ENCODE measurements at places on chromosomes 11 and 22. TPM values are rescaled to one million over a fixed set of nuclear protein-coding genes. Genes with fewer than 3 reads are reported as not detected.

The NNMT gene
- total RNA-seq = 394 TPM

The TEX12 gene
- total RNA-seq = not detected

DNA sequence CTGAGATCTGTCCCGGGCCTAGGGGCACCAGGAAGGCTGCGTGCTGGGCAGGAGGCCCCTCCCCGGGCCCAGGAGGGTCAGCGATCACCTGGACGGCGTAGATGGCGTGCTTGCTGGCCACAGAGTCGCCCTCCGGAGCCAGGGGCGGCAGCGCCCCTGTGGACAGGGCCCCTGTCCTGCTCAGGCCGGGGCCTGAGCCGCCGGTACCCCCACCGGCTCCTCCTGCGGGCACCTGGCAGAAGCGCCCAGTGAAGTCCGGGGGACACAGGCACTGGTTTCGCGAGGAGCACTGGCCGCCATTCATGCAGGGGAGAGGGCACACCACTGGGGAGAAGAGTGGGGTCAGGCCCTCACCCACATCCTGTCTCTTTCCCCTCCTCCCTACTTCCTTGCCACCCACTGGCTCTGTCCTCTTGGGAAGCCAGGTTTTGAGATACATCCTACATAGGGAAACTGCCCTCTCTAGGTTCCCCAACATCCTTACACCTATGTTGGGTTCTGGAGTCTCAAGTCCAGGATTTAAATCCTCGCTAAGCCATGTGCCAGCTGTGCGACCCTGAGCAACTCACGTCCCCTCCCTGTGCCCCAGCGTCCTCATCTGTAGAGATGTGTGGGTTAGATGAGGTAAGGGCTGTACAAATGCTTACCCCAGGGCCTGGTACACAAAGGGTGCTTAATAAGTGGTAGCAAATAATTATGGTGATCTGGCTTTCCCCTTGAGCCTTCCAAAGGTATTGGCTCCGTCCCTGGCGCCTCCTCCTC is 3.9 kb downstream of the LTBP3 start:
- H3K27me3 ChIP-seq = no peaks in the 10 kb centered on the region
- H3K27ac ChIP-seq = no peak overlapping the region
- peaks cover 11% of the 10 kb centered on the region for H3K36me3 ChIP-seq
- H3K4me3 ChIP-seq = no peak overlapping the region

- H3K27ac ChIP-seq = no peak overlapping the region
- DNase-seq = no peak
- no peak overlapping the region for H3K4me3 ChIP-seq
These were observed 8.1 kb downstream of the APIP start for GRCh38 chr11:34907934-34908593.

- no peaks in the 10 kb centered on the region for H3K27me3 ChIP-seq
- DNase-seq = no peak
- no peak overlapping the region for H3K27ac ChIP-seq
- H3K36me3 ChIP-seq = no peaks in the 10 kb centered on the region
- H3K4me1 ChIP-seq = peaks cover 7% of the 10 kb centered on the region
- no peak overlapping the region for H3K4me3 ChIP-seq
These were observed 265.1 kb downstream of the FAM76B start for GRCh38 chr11:95524314-95525036.

GRCh38 chr22:36369922-36370791 is 17.6 kb downstream of the MYH9 start:
- DNase-seq = no peak
- peaks cover 31% of the 10 kb centered on the region for H3K36me3 ChIP-seq
- H3K4me3 ChIP-seq = peak overlapping the region; percentile 6
- peaks cover 99% of the 10 kb centered on the region for H3K4me1 ChIP-seq
- peak overlapping the region; percentile 70 for H3K27ac ChIP-seq
- H3K27me3 ChIP-seq = no peaks in the 10 kb centered on the region
